A673 (cell line): ENCODE measurements at places on chromosomes 7 and 10.
A peak's percentile ranks its signal among the peaks of the same experiment; 100 is the strongest.

DNA sequence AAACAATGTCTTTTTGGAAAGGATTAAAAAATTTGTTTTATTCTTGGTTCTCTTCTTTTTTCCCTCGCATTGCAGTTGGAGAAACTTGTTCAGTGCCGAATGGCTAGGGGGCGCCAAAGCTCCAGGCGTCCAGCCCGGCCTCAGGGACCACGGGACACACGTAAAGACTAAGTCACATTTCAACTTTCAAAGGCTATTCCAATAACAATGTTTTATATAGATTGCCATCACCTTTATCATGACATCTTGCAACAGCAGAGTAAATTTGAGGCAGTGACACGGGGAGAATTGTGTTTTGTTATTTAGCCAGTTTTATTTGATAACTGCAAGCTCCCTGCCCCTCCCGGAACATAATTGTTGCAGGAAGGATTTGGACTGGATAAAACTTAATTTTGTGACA, 2.2 kb upstream of the IGFBP3 start:
- no peaks in the 10 kb centered on the region for H3K36me3 ChIP-seq
- peaks cover 5% of the 10 kb centered on the region for H3K4me1 ChIP-seq
- no peak overlapping the region for H3K27ac ChIP-seq
- H3K27me3 ChIP-seq: peaks cover 69% of the 10 kb centered on the region
- peak; percentile 72 for DNase-seq

DNA sequence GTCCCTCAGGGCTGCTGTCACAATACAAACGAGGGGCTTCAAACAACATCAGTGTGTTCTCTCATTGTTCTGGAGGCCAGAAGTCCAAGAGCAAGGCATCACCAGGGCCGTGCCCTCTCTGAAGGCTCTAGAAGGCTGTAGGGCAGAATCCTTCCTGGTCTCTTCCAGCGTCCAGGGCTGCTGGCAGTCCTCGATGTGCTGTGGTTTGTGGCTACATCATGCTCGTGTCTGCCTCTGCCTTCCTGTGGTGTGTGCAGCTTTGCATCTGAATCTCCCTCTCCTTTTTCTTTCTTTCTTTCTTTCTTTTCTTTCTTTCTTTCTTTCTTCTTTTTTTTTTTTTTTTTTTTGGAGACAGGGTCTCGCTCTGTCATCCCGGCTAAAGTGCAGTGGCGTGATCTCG, 103.5 kb downstream of the INSYN2A start:
- no peaks in the 10 kb centered on the region for H3K27me3 ChIP-seq
- H3K4me3 ChIP-seq: no peak overlapping the region
- H3K36me3 ChIP-seq: no peaks in the 10 kb centered on the region
- no peaks in the 10 kb centered on the region for H3K4me1 ChIP-seq

- H3K27ac ChIP-seq: no peak overlapping the region
- peaks cover 39% of the 10 kb centered on the region for H3K36me3 ChIP-seq
- H3K4me3 ChIP-seq: no peak overlapping the region
Measured at GRCh38 chr7:205115-206010, 13.0 kb downstream of the FAM20C start.

DNA sequence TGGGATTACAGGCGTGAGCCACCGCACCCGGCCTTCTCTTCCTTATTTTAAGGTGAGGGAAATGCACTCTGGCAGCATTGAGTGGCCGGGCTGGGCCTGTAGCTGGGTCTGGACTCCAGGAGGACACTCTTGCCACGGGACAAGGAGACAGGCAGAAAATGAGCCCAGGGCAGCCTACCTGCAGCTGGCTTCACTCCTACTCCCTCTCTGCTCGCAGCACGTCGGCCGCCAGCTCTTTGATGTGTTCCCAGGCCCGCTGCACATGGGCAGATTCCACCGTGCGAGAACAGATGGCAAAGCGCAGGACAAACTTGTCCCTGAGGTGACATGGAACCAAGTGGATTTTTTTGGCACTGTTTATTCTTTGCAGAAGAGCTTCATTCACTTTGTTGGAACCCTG, 12.9 kb upstream of the FIGNL1 start:
- H3K27me3 ChIP-seq: no peaks in the 10 kb centered on the region
- DNase-seq: no peak
- H3K27ac ChIP-seq: no peak overlapping the region
- no peaks in the 10 kb centered on the region for H3K4me1 ChIP-seq
- no peaks in the 10 kb centered on the region for H3K36me3 ChIP-seq

GRCh38 chr7:158282461-158283001, 305.1 kb downstream of the PTPRN2 start:
- no peak overlapping the region for H3K4me3 ChIP-seq
- H3K36me3 ChIP-seq: no peaks in the 10 kb centered on the region
- no peak overlapping the region for H3K27ac ChIP-seq
- no peak for DNase-seq
- peaks cover 2% of the 10 kb centered on the region for H3K27me3 ChIP-seq
- H3K4me1 ChIP-seq: no peaks in the 10 kb centered on the region
